ENCODE measurements at places on chromosomes 4 and X.

- DNase-seq: no peak
These were observed 86.8 kb downstream of the GATB start for GRCh38 chr4:151673908-151674520.

GRCh38 chr4:128379860-128380259 is 92.2 kb upstream of the PGRMC2 start:
- peak; percentile 49 for DNase-seq

GRCh38 chrX:133493366-133493765 is 78.1 kb upstream of the GPC4 start:
- no peak for DNase-seq

DNA sequence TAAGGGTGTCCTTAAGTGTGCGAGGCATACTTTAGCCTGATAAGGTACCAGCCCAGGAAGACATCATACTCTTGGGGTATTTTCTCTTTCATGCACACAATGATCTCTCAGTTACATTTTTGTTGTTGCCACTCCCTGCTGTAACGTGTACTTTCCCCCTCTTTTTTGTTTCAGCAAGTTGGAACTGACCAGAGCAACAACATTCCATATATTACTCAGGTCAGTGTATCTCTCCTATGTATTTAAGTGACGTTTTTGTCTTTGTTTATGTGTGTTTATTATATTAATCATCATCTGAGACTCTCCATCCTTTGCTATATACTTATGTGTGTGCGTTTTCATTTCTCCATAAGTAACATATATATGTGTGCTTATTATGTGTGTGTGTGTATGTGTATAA is 71.3 kb upstream of the VBP1 start:
- DNase-seq: no peak

GRCh38 chr4:41418444-41418843 is 119.5 kb upstream of the LIMCH1 start:
- peak; percentile 77 for DNase-seq

DNA sequence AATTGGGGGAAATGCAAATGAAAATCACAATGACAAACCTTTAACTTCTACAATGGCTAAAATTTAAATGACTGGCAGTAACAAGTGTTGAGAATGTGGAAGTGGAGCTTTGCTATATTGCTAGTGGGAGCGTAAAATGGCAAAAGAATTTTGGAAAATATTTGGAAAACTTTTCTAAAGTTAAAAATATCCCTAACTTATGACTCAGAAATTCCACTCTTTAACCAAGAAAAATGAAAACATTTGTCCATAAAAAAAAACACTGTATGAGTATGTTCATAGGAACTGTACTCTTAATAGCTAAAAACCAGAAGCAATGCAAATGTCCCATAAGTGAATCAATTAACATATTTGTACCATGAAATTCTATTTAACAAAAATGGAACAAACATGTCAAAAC is 3.6 kb downstream of the TBCK start:
- DNase-seq: peak; percentile 79

- DNase-seq: no peak
These were observed at the start of gene CYTL1 for GRCh38 chr4:5019274-5019673. CYTL1 (minus strand) TSS chr4:5019458; CDS start chr4:5019445, 13 bp downstream.

DNA sequence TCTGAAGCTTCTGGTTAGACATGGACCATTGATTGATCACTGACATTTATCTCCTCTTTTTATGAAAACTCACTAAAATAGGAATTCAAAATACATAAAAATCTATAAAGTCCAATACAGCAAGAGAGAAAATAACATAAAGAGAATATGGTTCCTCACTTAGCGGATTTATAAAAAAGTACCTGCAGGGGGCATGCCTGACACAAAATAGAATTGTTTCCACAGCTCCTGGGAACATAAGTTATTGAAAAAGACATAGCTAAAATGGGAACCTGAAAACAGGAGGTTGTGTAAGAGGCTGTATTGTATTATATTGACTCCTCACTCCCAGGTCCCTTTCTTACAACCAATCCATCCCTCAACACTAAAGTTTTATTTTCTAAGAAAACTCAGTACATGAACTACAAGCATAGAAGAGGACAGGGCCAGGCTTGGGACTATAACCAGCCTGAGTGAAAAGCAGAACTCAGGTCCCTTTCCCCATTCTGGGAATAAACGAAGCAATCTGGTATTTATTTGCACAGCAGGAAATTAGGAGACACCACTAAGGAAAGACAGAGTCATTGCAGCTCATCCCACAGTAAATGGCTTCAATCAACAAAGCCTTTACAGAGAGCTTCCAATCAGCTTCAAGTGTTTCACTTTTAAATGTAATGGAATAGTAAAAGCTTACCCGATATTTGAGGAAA is 121.1 kb upstream of the NDST4 start:
- no peak for DNase-seq

- DNase-seq: peak; percentile 32
These were observed 43.2 kb downstream of the SCFD2 start for GRCh38 chr4:53322696-53323095.

DNA sequence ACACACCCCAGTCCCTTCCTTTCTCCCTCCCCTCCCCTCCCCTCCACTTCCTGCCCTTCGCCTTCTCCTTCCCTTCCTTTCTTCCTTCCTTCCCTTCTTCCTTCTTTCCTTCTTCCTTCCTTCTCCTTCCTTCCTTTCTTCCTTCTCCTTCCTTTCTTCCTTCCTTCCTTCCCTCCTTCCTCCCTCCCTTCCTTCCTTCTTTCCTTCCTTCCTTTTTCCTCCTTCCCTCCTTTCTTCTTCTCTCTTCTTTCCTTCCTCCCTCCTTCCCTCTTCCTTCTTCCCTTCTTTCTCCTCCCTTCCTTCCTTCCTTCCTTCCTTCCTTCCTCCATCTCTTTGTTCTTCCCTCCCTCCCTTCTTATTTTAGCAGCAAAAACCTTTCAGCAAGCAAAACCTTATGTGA is 162.1 kb downstream of the EFNB1 start:
- DNase-seq: no peak

DNA sequence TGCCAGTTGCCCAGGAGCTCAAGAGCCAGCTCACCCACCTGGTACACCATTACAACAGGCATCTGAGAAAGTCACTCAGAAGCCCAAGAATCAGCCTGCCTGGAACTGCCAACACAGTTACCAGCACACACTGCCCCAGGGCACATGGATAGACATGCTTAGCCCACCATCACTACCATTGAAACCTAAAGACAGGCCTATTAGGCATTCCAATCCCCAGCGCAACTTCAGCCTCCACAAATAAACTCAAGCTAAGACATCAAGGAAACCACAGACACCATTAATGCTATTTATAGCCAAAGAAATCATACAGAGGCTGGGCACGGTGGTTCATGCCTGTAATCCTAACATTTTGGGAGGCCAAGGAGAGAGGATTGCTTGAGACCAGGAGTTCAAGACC is 42.3 kb downstream of the ATRX start:
- DNase-seq: peak; percentile 5

DNA sequence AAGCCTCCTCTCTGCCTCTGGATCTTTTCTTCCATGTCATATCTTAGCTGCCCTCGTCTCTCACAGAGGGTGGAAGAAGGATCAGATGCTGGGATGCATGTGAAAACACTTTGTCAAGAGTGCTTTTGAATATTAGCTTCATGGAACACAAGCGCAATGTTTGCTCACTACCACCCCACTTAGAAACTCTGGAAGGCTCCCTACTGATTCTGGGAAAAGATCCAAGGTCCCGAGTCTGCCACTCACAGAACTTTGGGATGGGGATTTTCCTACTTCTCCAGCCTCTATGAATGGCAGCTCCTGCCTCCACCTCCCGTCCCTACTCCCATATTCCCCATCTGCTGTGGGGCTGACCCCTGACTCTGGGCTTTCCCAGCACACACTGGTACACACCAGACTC is 40.2 kb upstream of the CRMP1 start:
- no peak for DNase-seq

- no peak for DNase-seq
These were observed 222.5 kb upstream of the GPC4 start for GRCh38 chrX:133637765-133638164.

- peak; percentile 27 for DNase-seq
These were observed 85.5 kb upstream of the TET2 start for GRCh38 chr4:105061136-105061696.

DNA sequence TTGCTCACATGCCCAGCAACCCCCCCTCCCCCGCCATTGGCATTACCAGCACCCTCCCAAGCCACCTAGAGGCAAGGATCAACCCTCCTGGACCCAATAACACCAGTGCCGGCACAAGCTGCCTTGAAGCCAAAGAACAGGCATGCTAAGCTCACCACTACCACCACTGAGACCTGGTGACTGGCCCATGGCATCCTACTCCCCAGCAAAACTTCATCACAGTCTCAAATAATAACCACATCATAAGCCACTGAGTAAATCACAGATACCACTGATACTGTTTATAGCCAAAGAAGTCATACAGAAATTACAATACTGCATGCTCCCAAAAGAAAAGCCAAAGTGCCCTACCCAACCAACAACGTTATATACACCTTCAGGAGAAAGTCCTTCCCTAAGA is 73.6 kb upstream of the RPL34 start:
- no peak for DNase-seq

DNA sequence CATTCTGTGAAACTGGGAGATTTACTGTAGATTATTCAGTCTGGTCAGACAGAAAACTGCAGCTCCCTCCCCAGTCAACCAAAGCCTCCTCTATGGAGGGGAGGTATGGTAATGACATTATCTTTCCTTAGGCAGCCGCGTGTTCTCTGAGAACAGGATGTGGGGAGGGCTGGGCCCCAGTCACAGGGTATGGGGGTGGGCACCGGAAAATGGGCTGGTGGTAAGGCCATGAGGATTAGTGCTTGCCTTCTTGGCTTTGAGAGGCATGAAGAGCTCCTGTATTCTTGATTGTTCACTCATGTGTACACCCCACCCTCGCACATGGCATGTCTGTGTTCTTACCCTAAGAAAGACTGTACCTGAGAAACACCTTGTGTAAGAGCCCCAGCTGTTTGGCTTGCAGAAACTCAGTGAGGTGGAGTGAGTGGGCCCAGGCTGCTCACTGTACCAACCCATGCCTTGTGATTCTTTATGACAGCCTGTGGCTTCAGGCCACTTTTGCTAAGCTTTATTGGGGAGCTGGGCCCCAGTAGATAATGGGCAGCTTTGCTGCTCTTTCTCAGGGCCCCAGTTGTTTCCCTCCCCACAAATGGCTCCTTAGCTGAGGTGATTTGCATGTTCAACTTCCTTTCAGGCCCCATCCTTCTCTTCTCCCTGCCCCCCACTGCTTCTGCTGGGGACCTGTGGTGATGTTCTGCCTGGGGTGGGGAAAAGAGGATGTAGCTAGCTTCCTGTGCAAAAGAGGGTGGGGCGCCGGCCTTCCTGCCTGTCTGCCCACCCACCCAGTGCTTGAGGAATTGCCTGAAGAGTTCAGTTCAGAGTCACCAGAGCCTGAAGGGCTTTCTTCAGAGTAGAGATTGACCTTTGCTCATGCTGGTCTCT is 30.7 kb downstream of the MSN start:
- DNase-seq: no peak

- peak; percentile 42 for DNase-seq
These were observed 402.5 kb downstream of the RAPGEF2 start for GRCh38 chr4:159505266-159505975.

- DNase-seq: no peak
These were observed 12.2 kb downstream of the FBXW7 start for GRCh38 chr4:152523731-152524130.

Data from fibroblast of skin of abdomen (primary cell).